Upper lobe of left lung (tissue), 6 donors: ENCODE measurements at places on chromosomes 4 and X.

DNA sequence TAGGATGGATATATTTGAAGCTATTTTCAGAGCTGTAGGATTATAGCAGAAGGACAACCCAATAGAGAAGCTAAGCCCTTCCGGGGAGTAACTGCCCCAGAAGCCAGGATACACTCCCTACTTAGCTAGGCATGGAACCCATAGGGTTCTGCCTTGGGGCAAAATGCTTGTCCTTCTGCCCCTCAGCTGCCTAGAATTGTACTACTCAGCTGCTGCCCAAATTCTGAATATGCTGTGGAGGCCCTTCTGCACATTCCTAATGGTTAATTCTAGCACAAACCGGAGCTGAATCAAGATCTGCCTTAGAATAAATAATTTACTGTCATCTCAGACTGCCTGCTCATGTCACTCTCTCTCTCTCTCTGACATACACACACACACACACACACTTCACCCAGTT lies 297.7 kb upstream of the VCX3A start:
- DNase-seq, result no peak

DNA sequence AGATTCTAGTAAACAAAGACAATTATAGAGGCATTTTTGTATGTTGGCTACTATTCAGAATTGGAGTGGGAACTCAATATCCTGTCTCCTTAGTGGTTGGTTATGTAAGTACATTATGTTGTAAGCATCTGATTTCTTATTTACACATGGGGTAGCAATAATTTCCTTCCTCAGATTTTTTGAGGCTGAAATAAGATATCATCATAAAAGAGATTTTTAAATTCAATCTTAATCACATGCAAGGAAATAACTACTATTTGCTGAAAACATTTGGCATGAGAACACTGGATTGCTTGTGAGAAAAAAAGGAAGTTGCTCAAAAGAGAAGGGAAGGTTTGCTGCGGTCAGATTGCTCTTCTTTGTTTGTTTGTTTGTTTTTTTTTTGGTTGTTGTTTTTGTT lies 437.7 kb upstream of the HS3ST1 start:
- DNase-seq, result no peak

- peak; percentile 49 for DNase-seq
Observed at GRCh38 chrX:40009462-40009851, 88.3 kb downstream of the BCOR start.

GRCh38 chrX:133403984-133404383 lies 11.3 kb downstream of the GPC4 start:
- DNase-seq, result no peak

GRCh38 chrX:39907964-39908661 lies 189.6 kb downstream of the BCOR start:
- DNase-seq, result peak; percentile 82

DNA sequence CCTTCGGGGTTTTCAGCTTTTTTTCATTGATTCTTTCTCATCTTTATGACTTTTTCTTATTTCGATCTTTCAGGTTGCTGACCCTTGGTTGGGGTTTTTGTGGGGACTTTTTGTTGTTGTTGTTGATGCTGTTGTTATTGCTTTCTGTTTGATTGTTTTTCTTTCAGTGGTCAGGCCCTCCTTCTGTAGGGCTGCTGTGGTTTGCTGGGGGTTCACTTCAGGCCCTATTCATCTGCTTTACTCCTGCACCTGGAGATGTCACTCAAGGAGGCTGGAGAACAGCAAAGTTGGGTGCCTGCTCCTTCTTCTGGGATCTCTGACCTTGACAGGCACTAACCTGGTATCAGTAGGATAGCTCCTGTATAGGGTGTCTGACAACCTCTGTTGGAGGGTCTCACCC lies 39.9 kb upstream of the PCDH18 start:
- no peak for DNase-seq

DNA sequence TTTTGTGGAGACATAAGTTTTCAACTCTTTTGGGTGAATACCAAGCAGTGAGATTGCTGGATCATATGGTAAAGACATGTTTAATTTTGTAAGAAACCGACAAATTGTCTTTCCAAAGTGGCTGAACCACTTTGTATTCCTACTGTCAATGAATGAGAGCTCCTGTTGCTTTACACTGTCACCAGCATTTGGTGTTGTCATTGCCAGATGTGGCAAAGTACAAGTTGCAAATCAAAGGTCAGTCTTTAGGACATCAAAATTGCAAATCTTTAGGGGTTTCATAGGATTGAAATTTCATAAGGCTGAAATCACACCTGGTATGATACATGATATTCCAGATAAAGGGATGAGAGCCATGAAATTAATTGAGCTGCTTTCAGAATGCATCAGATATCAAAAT lies 67.7 kb upstream of the ELOVL6 start:
- DNase-seq, result no peak

GRCh38 chrX:15804563-15804962 lies 14.3 kb downstream of the ZRSR2 start:
- DNase-seq, result no peak

- no peak for DNase-seq
Observed at GRCh38 chr4:46016306-46016705, 107.5 kb downstream of the GABRG1 start.

DNA sequence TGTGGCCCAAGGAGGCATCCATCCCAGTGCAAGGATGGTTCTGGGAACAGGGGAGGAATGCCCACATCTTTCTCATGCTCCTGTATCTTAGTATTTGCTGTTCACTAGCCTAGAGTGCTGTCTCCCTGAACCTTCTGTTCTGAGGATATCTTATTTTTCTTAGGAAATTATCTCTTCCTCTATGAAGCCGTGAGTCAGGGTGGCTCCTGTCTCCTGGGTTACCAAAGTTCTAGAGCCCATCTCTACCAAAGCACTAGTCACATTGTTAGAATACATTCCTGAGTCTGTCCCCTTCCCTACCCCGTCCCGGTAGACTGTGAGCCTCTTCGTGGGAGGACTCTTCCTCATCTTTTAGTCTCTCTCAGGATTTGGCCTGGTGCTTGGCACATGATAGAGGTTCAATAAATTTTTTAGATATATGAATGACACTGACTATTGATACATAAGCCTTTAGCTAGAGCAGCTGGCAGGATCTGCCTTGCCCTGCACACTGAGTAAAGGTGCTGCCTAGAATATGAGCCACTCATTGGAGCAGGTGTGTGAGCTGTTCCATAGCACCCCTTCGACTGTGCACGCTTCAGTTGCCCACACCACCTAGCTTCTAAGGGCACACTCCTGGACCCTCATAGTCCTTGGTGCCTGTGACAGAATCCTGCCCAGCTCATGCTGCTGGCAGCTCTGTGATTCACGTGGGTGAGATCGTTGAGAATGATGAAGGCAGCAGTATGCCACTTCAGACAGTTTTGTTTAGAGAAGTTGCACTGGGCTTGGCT lies 13.3 kb downstream of the CXCR3 start:
- DNase-seq, result no peak

GRCh38 chr4:1720163-1720983 lies 750 bp downstream of the TMEM129 start:
- peak; percentile 65 for DNase-seq

DNA sequence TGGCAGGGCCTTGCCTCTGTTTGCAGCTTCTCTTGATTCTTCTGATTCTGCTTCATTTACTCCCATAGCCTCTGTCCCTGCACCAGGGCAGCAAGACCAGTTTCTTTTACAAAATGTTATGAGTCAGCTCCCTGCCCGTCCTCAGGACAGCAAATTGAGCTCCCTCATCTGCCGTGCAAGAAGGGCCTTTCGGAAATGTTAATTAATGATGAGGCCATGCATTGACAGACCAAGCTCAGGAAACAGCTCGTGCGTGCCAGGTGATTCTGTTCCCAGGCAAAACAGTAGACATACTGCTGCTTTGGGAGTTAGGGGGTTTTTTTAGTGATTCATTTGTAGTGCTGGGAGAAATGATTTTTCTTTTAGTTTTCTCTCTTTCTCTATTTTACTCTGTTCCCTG lies 231.7 kb downstream of the FBXW7 start:
- no peak for DNase-seq

DNA sequence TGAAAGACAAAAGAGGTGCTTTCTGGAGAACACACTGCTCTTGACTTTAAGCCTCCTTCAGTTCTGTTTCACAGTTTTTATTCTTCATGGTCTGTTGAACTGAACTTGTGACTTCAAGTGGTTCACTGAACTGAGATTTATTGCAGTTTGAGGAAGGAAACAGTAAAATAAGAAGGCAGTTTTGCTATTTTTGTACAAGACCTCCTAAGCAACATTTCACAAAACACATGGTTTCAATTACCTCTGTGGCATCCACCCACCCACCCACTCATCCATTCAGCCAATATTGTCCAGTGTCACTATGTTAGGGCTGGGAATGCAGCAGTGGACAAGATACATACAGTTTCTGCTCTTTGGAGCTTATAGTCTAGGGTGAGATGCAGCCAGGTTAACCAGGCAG lies 131.3 kb downstream of the IL1RAPL2 start:
- DNase-seq, result no peak

GRCh38 chr4:141170671-141171070 lies 37.4 kb upstream of the RNF150 start:
- no peak for DNase-seq

GRCh38 chr4:10185518-10186227 lies 69.1 kb upstream of the WDR1 start:
- no peak for DNase-seq

GRCh38 chr4:74157154-74157553 lies 764 bp upstream of the MTHFD2L start:
- DNase-seq, result no peak

- DNase-seq, result no peak
Observed at GRCh38 chr4:112889199-112889598, 160.3 kb upstream of the ANK2 start.

DNA sequence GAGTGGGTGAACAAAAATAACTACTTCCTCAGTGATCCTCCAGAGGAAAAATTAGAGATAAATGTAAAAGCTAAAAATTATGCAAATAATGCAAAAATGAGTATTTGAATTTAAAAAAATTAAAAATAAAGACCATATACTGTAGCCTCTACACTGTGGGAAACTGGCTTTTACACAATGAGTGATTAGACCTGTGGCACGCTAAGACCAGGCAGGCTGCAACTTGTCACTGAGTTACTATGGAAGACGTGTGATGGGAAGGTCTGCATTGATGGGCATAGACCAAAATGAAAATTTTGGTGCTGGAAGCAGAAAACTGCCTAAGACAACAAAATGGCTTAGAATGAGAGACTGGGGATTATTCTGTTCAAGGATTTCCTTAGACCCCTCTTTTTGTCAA lies 30.2 kb downstream of the BTC start:
- no peak for DNase-seq

- DNase-seq, result no peak
Observed at GRCh38 chr4:48032721-48033120, 16.1 kb downstream of the NIPAL1 start.

- no peak for DNase-seq
Observed at GRCh38 chr4:66059136-66059535, 388.8 kb upstream of the EPHA5 start.

DNA sequence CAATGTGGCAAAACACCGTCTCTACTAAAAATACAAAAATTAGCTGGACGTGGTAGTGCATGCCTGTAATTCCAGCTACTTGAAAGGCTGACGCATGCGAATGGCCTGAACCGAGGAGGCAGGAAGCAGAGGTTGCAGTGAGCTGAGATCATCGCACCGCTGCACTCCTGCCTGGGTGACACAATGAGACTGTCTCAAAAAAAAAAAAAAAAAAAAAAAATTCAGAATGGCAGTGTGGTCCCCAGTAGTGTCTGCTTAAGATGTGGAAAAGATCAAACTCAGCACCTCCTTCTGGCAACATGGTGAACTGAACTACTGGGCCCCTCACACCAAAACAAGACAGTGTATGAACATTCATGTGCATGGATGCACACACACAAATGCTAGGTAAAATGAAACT lies 32.2 kb downstream of the SMS start:
- no peak for DNase-seq

DNA sequence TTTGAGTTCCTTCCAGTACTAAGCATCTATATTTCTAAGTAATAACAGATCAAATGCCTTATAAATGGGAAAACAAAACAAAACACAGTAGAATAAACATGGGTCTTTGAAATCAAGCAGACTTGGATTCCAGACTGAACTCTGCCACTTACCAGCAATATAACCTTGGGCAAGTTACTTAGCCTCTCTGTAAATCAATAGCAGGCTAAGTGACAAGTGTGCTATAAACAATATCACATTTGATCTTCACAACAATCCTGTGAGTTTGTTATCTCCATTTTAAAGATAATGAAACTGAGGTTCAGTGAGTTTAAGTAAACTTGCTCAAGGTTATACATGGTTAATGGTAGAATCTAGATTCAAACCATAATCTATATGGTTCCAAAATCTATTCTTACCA lies 165.8 kb downstream of the GPC3 start:
- no peak for DNase-seq

DNA sequence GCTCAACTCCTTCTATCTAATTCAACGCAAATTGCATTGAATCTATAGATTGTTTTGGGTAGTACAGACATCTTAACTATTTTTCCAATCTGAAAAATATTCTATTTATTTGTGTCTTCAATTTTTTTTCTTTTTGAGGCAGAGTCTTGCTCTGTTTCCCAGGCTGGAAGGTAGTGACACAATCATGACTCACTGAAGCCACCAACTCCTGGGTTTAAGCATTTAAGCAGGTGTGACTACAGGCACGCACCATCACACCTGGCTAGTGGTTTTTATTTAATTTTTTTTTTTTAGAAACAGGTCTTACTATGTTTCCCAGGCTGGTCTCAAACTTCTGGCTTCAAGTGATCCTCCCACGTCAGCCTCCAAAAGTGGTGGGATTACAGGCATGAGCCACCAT lies 98.3 kb downstream of the GK start:
- no peak for DNase-seq

- DNase-seq, result no peak
Observed at GRCh38 chr4:2407991-2408342, 10.5 kb downstream of the ZFYVE28 start.

- DNase-seq, result no peak
Observed at GRCh38 chrX:1860936-1861594, 246.2 kb downstream of the ASMT start.

DNA sequence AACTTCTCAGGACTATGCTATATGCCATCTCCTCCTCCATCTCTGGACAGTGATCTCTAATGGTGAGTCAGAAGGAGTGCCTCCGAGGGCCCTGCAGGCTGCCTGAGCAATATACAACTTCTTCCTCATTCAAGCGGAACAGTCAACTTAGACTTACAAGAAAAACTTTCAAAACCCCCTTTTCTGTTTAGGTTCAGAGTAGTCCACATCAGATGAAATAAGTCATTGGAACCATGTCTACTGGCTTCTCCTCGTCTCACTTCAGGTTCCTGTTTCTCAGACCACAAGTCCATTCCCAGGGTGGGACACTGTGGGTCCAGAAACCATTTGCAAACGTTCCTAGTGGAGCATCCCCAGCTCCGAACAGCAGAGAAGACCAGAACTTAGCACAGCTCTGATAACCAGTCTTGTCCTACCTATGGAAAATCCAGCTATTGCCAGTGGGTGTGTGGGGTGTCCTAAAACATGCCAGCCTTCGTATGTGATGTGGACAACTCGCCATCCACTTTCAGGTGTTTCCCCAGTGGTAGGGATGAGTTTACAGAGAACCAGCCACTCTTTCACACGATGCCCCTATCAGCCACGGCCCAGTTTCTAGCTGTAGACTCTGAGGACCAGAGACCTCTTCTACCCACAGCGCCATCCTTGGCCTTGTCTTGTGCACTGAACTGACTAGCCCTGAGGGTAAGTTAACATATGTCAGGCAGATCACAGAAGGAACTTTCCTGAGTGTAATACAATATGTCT lies 32.7 kb upstream of the NKRF start:
- DNase-seq, result no peak

GRCh38 chrX:112087545-112087944 lies 5.0 kb upstream of the TRPC5 start:
- DNase-seq, result no peak

- DNase-seq, result no peak
Observed at GRCh38 chrX:118216087-118216486, 99.5 kb upstream of the KLHL13 start.
